ENCODE measurements at places on chromosomes 16 and 17.
A peak's percentile ranks its signal among the peaks of the same experiment; 100 is the strongest.

DNA sequence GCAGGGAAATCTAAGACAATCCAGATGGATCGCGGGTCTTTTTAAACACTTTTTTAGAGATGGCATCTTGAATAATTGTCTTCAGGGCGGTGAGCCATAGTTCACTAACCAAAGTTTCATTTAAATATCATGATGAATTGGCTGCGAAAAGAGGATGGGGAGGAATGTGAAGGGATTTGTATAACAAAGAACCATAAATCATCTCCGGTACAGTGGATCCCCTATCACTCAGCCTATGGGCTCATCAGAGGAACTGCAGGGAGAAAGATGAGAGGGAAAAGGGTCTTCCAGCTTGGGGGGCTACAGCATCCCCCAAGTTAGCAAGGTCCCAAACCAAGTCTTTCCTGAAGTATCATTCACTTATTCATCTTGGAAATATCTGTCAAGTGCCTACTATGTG lies 16.7 kb upstream of the DDX52 start:
- DNase-seq: no peak

- DNase-seq: no peak
These were observed 88.7 kb downstream of the BMERB1 start for GRCh38 chr16:15523092-15523541.

DNA sequence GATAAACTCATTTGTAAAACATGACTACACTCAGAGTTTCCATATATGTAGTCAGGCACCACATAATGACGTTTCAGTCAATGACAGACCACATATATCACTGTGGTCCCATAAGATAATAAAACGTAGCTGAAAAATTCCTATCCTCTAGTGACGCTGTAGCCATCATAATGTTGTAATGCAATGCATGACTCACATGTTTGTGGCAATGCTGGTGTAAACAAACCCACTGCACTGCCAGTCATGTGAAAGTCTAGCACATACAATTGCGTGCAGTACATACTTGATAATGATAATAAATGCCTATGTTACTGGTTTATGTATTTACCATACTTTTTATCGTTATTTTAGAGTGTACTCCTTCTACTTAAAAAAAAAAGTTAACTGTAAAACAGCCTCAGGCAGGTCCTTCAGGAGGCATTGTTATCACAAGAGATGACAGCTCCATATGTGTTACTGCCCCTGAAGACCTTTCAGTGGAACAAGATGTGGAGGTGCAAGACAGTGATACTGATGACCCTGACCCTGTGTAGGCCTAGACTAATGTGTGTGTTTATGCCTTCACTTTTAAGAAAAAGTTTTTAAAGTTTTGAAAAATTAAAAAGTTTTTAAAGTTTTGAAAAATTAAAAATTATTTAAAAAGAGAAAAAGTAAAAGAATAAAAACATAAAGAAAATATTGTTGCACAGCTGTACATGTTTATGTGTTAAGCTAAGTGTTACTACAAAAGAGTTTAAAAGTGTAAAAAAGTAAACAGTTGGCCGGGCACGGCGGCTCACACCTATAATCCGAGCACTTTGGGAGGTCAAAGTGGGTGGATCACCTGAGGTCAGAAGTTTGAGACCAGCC lies 9.0 kb downstream of the STAT5B start:
- DNase-seq: peak; percentile 96

GRCh38 chr16:23803591-23804123 lies 32.1 kb upstream of the PRKCB start:
- peak; percentile 43 for DNase-seq

DNA sequence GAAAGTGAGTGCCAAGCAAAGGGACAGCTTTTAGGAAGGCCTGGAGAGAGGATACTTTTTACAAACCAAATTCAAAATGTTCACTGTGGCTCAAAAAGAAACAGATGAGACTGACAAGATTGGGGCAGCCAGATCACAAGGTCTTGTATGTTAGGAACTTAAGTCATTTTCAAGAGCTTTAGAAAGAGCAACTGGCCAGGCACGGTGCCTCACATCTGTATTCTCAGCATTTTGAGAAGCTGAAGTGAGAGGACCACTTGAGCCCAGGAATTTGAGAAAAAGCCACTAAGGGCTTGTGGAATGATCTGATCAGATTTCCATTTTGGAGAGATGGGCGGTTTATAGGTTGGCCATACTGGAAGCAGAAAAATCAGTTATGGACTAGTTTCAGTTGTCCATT lies 17.2 kb downstream of the SPAG9 start:
- DNase-seq: no peak

All from choroid plexus epithelial cell (primary cell).